ENCODE measurements at places on chromosomes 7 and 10.

GRCh38 chr7:18420108-18420507 lies 75.4 kb upstream of the HDAC9 start:
- DNase-seq = no peak

DNA sequence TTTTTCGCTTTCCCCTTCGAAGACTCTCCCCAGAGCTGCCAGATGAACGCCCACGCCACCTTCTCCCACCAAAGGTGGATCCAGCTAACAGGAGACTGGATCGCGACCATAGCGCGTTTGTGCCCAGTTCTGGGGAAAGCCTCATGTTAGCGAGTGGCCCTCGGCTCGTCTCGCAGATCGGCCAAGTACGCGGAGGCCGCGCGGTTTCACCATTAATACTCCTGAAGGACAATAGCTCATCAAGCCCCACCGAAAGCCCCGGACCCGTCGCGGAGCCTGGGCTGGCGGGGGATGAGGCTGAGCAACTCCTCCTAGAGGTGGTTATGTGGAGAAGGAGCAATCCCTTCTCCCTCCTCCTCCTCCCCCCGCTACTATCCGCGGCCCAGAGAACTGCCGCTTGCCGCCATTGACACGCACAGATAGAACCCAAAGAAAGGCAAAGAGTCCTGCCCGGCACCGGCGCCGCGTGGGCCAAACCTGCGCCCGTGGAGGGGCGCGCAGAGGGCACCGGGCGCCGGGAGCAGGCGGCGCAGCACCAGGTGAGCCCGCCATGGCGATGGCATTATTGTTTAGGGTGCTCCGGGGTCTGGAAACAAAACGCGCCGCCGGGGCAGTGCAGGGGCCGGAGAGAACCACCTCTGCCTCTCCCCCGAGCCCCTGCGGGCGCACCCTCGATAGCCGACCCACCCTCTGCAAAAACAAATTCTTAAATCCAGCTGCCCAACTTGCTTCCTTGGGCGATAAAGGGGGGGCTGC lies at the start of gene MACROH2A2:
TSS of gene MACROH2A2 (plus strand) at position 385 of the 756 bp plus-strand sequence. CDS start 22,813 bp downstream, outside the sequence.
- peak; percentile 60 for DNase-seq

GRCh38 chr10:103806395-103807187 lies 48.8 kb downstream of the SH3PXD2A start:
- no peak for DNase-seq

DNA sequence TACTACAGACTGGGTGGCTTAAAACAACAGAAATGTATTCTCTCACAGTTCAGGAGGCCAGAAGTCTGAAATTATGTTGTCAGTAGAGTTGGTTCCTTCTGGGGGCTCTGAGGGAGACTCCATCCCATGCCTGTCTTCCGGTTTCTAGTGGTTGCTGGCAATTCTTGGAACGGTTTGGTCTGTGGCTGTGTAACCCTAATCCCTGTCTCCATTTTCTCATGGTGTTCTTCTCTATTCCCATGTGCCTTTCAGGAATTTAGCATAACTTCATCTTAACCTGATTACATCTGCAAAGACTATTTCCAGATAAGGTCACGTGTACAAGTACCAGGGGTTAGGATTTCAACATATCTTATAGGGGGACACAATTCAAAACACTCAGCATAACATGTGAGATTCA lies 73.2 kb downstream of the FAM241B start:
- no peak for DNase-seq

DNA sequence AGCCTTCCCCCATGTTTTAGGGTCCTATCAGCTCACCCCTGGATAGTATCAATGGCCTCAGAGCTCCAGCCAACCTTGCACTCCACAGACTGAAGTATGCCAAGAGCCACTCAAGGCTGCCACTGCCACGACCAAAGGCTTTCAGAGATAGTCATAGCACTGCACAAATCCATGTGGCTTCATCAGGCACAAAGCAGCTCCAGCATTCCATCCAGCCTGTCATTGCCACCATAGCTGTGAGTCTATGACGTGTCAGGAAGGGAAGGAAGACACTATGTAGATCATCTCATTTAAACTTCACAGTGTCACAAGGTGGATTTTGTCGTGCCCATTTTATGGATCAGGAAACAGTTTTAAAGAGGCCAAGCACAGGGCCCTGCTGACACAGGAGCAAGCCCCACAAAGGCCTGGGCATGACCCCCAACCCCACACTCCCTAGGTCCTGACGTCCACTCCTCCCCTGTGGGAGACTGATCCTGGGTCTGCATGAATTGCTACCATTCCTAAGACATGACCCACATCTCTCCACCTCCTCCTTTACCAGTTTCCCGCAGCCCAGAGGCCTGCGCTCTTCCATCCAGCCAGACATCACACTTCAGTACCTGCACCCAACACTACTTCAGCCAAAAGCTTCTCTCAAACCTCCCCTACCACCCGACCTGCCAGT lies 119.4 kb downstream of the DIP2C start:
- DNase-seq = no peak

DNA sequence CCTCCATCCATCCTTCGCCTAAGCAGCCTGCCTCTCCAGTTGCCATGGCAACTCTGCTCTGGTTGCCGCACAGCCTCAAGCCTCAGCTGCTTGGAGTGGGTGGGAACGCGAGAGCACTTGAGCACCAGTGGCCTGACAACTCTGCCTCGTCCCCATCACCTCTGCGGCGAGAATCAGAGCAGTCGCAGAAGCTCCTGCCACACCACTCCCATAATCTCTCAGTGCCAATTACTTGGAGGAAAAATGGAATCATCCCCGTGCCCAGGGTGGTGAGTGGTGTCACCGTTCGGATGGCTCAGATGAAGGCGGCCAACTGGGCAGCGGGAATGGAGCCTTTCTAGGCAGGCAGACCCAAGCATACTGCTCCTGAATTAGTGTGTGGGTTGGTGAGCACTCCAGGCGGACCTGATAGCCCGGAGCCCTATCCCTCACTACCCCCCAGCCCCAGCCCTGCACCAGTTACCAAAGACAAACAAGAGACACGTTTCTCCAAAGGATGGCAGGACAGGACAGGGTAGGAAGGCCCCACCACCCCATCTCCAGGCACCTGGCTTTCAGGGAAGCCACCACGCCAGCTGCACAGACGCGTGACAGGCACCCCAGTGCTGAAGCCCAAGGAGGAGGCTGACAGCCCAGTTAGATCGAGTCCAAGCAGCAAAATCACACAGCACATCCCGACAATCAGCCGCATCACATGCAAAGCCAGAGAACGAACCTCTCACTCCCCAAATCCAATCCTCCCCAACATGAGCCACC lies 335.4 kb downstream of the PTPRN2 start:
- DNase-seq = no peak

GRCh38 chr10:6881987-6882386 lies 301.9 kb upstream of the PRKCQ start:
- no peak for DNase-seq

GRCh38 chr10:130959752-130960195 lies 351.7 kb downstream of the TCERG1L start:
- no peak for DNase-seq

DNA sequence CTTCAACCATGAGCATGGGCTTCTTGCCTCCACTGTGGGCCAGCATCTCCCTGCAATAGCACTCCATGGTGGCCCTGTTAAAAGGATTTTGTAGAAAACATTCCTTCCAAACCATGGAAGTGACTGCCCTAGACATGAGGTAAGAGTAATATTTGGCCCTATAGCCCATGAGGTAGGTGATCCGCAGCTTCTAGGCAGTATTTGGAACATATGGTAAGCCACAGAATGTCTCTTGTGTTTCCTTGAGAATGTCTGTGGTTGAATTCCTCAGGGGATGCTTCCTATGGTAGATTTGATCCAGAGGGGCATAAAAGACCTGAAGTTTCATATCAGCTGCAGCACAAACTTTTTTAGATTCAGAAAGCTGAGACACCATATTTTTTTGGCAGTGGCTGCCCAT lies 54.9 kb downstream of the TMEM168 start:
- DNase-seq = no peak

GRCh38 chr10:1802413-1802812 lies 65.1 kb upstream of the ADARB2 start:
- DNase-seq = no peak

GRCh38 chr7:103988468-103989199 lies 824 bp downstream of the RELN start:
- DNase-seq = peak; percentile 4

DNA sequence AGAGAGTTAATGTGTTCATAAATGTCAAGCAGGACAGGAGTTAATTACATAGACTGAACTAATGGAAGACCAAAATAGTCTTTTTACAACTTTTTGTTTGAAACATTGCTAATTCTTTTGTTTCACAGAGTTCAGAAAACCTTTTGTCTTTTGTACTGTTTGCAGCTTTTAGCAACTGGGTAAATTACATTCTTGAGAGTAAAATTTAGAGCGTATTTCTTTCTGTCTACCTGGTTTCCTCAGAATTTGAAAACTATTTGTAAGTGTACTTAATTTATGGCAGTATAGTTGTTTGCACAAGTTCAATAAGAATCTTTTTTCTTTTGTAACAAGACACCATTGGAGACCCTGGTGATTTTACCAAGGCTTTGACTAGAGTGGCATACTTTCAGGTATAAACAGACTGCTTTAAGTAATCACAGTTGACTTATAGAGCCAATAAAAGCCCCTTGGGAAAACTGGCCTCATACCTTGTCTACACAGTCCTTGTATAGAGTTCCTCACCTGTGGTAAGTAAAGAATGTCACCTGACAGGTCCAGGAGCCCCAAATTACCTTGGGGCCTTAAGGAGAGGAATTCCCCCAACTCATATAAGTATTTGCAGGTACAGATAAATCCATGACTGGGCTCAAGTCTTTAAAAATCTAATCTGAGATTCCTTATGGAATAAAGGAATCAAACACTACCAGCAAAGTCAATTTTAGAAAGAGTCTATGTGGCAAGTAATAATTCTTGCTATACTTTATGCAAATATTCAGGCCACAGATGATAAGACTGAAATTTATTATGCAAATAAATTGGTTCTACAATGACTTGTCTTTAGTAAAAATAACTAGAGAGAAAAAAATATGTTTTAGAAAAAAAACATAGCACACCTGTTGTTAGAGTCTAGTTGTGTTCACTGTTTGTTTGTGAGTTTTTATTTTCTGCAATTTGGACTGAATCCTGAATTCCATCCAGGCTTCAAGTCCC lies 23.6 kb upstream of the CREB3L2 start:
- no peak for DNase-seq

GRCh38 chr7:157238087-157238486 lies 98.7 kb upstream of the DNAJB6 start:
- no peak for DNase-seq

DNA sequence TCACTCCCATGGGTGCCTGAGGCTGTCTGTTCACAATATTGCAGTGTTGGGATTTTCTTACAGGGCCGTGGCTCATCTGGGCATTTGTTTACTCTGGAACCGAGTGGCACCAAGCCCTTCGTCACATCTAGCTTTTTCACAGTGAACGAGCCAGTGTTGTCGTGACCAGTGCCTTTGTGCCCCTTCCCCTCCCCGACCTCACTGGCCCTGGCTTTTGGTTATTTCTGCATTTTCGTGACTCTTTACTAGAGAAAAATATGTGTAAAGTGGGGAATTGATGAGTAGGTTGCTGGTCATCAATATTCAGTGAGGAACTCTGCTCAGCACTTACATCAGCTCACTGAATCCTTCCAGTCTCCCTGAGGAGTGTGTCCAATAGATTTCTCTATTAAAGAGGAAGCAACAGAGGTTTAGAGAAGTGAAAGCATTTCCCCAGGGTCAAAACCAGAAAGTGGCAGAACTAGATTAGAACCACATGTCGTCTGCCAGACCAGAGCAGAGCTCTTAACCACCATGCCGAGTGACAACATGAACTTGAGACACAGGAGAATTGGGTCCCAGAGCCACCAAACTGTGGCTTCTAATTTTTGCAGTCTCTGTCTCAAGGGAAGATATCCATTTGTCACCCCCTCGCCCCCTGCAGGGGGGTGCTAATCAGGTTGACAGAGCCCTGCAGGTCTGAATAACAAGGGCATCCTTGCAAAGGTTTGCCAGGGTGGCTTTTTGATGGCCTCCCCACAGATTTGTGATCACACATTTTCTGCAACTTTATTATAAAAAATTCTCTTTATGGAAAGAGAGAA lies 125.3 kb downstream of the CHN2 start:
- DNase-seq = peak; percentile 11

DNA sequence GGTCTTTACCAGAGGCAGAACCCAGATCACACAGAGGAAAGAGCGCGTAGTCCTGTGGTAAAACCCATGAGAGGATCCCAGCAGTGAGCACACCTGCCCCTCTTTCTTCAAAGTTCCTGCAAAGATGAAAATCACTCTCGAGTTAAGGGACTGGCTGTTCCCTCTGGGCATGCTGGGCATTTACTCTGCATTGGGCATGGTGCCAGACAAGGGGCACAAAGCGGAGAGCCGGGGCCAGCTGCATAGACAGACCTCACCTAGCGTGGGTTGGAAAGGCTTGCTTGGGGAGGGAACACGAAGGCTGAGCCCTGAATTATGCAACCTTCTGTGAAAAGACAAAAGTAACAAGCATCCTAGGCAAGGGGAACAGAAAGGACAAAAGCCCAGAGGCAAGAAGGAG lies 120.0 kb upstream of the TCERG1L start:
- no peak for DNase-seq

- DNase-seq = no peak
Measured at GRCh38 chr10:131700032-131700431, 200.8 kb upstream of the PPP2R2D start.

- DNase-seq = no peak
Measured at GRCh38 chr7:137020351-137020750, 151.9 kb downstream of the CHRM2 start.

All from fibroblast of the aortic adventitia (primary cell).